ENCODE measurements at places on chromosomes 1 and 21.

DNA sequence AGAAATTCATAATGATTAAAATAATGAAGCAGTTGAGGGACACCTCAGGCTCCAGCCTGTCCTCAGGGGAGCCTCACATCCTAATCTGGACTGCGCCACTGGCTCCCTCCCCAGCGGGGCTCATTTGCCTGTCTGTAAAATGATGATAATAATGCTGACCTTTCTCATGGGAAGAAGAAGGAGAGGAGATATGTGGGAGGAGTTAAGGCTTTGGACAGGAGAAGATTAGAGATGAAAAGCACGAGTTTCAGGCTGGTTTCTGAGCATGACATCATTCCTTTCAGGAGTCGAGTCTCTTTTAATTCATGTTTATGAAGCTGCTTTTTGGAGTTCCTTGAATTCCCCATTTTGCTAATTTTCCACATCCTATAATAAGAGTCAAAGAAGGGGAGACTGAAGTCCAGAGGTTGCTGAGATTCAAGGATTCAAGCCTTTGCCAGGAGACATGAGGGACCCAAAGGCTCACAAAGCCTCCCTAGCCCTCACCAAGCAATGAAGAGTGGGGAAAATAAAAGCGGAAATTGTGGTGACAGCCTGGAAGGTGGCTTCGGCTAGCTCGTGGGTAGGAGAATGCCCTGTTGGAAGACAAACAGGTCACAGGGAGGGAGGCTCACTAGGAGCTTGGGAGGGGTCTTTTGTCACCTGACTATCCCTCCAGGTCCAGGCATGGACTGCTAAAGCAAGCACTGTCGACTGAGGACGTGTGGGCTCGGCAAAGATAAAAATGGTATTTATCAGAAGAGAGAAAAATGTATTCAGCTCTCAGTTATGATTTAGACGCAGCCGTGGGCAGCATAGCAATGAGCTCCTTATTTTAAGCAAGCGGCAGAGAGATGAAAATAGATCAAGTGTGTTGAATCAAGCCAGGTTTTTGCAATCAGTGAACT is 27.5 kb upstream of the STMN1 start:
- DNase-seq: no peak

DNA sequence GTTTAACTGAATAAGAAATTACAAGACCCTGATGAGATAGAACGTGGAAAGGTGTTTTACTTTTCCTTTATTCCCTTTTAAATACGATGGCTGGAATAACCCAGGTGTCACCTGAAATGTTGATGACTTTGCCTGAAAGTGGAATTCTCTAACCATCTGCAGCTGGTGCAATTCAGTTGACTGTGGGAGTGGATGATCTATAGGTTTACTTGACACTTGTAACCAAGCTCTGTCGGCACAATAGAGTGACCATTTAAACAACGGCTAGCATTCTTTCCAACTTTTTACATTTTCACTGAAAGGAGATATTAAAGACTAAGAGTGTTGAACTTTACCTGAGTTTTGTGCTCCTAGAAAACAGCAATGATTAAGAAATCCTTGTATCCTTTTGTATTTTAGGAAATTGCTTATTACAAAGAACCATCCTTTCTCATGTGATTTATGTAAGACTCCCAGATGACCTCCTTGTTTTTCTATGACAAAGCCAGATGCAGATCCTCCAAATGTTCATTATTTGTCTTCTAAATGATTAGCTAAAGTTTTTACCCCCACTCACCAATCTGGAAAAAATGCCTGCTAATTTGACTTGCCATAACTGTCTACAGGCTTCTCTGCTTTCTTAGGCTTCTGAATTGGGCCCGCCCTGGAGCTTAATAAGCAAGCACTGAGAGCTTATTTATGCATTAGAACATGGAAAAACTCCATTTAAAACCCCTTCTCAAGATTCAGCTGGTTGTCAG is 129.5 kb upstream of the LRRC7 start:
- no peak for DNase-seq

DNA sequence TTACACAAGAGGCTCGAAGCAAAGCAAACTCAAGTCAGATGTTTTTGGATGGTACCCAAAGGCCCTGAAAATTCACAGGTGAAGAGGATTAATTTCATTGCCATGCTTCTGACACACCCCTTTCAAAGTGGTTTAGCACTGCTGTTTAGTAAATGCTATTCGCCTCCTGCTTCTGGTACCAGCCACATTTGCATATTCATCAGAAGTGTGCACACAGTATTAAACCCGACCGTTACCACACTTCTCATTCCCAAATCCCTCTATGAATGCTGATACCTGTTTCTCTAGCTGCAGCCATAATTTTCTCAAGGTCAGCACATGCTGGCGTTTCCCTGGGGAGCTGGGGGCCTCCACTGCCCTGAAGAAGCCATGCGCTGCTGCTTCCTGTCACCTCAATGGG is 179.8 kb upstream of the DAB1 start:
- DNase-seq: no peak

DNA sequence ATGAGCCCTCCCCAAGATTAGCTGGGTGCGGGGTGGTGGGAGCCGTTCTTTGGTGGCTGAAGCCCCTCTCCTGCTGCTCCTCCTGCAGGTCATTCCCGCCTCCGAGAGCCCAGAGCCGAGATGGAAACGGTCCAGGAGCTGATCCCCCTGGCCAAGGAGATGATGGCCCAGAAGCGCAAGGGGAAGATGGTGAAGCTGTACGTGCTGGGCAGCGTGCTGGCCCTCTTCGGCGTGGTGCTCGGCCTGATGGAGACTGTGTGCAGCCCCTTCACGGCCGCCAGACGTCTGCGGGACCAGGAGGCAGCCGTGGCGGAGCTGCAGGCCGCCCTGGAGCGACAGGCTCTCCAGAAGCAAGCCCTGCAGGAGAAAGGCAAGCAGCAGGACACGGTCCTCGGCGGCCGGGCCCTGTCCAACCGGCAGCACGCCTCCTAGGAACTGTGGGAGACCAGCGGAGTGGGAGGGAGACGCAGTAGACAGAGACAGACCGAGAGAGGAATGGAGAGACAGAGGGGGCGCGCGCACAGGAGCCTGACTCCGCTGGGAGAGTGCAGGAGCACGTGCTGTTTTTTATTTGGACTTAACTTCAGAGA is 448 bp downstream of the G0S2 start:
- peak; percentile 10 for DNase-seq

GRCh38 chr1:211511030-211511700 is 19.2 kb upstream of the RD3 start:
- no peak for DNase-seq

GRCh38 chr1:8665833-8666232 is 151.6 kb downstream of the RERE start:
- no peak for DNase-seq

- no peak for DNase-seq
Observed at GRCh38 chr1:51071291-51072042, 30.6 kb upstream of the C1orf185 start.

DNA sequence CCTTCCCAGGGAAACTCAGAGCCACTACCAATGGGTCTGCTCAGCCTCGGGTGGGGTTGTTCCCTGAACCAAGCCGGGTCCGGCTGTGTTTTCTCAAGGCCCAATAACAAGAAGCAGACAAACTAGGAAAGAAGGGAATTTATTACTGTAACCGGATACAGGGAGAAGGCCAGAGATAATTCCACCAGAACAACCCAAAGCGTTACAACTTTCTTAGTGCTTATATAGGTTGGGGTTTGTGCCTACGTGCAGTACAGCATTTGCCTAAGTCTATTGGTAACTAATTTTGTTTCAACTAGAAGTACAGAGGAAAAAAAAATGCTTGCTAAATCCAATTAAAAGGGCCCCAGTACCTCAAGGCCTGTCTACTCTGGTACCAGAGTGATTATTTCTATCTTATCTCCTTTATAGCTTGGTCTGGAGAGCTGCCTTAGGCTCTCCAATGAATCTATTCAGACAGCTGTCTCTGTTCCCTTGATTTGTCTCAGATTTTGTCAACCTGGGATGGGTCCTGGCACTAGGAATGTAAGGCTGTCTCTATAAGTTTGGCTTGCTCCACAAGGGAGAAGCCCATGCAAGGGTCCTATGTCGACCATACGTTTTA is 57.3 kb upstream of the CCDC190 start:
- DNase-seq: no peak

GRCh38 chr1:10905841-10906655 is 106.4 kb upstream of the TARDBP start:
- peak; percentile 31 for DNase-seq

DNA sequence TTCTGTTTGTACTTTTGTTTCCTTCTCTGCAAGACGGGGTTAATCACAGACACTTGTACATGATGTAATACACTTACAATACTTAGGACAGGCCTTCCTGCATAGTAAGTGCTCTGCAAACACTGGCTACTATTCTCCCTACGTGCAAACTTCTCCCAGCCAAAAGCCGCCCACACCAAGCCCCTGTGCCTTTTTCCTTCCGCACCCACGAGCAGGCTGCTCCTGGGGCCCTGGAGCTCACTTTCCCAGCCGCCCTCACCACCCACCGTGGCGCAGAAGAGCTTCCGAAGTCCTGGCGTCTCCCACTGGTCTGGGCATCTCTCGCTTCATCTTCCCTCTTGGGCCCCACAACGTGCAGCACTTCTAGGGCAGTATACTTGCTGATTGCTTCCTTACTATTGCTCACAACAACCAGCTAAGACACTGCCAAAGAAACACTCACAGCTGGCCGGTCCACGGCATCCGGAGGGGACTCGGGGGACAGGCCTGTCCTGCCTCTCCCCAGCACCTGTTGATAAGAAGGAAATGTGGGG is 22.5 kb upstream of the GPR157 start:
- no peak for DNase-seq

Measured in CD4-positive, alpha-beta T cell treated with Interleukin-17A for 4 hours (primary cell).